Pulmonary artery endothelial cell (primary cell): ENCODE measurements at places on chromosomes 1 and 21. TPM values are rescaled to one million over a fixed set of nuclear protein-coding genes. Genes with fewer than 3 reads are reported as not detected.

The OR2G6 gene
- not detected in 2 replicates for total RNA-seq

The GBP5 gene
- total RNA-seq, result 0.20 and 0.21 TPM in 2 replicates

The LAMC1 gene
- 390 and 428 TPM in 2 replicates for total RNA-seq

The TSPEAR gene
- total RNA-seq, result not detected in 2 replicates

The LRRC53 gene
- not detected in 2 replicates for total RNA-seq

The GCSAML gene
- total RNA-seq, result not detected in 2 replicates

The RSBN1 gene
- 9.1 and 11.9 TPM in 2 replicates for total RNA-seq

The F13B gene
- total RNA-seq, result not detected in 2 replicates

The PARS2 gene
- 3.2 and 4.2 TPM in 2 replicates for total RNA-seq

The GJA9 gene
- 0.07 TPM in 1 of 2 replicates, not detected in the other for total RNA-seq

The TCHH gene
- under 0.01 TPM in 1 of 2 replicates, not detected in the other for total RNA-seq

The SLAMF9 gene
- not detected in 2 replicates for total RNA-seq

The RNF186 gene
- total RNA-seq, result not detected in 2 replicates

The AQP10 gene
- 0.07 and 0.13 TPM in 2 replicates for total RNA-seq

The AIM2 gene
- total RNA-seq, result not detected in 2 replicates

The MXRA8 gene
- 0.99 and 2.2 TPM in 2 replicates for total RNA-seq

The UCHL5 gene
- total RNA-seq, result 32.5 and 36.3 TPM in 2 replicates

The BCAN gene
- total RNA-seq, result not detected in 2 replicates

The SMAP2 gene
- total RNA-seq, result 6.4 and 9.4 TPM in 2 replicates

The PCNX2 gene
- total RNA-seq, result 3.5 and 4.9 TPM in 2 replicates

The GLIS1 gene
- total RNA-seq, result not detected in 2 replicates

The PAX7 gene
- not detected in 2 replicates for total RNA-seq

The IGSF9 gene
- 0.04 TPM in 1 of 2 replicates, not detected in the other for total RNA-seq

The SORT1 gene
- total RNA-seq, result 14.5 and 18.4 TPM in 2 replicates
